ENCODE measurements at places on chromosomes 16 and 17. TPM values are rescaled to one million over a fixed set of nuclear protein-coding genes. Genes with fewer than 3 reads are reported as not detected.

The TMEM235 gene
- not detected for total RNA-seq

DNA sequence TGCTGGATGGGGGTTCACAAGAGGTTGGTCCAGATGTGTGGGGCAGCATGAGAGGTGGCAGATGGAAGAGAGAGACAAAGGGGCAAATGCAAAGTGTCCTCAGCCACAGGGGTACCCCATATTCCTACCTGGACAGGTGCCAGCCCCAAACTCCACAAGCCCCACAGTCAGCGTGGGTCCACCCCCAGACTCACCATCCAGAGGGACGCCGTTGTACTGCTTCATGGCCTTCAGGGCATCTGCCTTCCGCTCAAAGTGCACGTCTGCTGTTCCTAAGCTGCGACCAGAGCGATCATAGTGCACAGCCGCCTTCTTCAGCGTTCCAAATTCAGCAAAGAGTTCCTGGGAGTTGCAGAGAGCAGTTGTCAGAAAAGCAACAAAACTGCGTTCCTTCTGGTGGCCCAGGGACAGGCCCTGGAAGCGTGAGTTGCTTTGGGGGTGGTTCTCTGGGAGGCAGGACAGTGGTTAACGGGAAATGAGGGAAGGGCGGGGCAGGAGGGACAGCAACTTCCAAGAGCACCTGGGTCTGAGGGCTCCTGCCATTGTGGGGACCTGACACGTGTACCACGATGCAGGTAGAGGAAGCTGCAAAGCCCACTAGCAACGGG, 2.3 kb downstream of the ALYREF start:
- DNase-seq, result no peak

DNA sequence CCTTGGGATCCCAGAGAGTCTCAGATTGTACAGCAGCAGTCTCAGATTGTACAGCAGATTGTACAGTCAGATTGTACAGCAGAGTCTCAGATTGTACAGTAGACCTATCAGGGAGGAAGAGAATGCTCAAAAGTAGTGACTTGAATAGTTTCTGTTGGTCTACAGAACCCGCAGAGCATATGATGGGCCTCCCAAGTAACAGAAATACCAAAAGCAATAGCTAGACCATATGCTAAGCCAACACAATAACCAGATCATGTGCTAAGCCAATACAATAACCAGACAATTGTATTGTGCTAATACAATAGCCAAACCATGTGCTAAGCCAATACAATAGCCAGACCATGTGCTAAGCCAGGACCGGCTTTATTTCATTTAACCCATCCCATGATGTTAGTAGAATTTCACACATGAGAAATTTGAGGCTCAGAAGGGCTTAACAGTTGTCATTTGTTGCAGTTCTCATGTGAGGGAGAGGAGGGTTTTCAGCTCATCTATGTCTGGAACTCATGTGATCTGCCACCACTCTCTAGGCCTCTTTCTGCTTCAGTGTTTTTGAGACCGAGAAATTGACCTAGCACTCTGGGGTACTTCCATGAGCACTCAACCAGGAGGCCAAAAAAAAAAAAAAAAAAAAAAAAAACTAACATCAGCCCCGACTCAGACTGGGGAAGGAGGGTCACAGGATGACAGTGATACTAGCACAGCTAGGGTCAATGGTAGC, 144.0 kb downstream of the SOX9 start:
- no peak for DNase-seq

DNA sequence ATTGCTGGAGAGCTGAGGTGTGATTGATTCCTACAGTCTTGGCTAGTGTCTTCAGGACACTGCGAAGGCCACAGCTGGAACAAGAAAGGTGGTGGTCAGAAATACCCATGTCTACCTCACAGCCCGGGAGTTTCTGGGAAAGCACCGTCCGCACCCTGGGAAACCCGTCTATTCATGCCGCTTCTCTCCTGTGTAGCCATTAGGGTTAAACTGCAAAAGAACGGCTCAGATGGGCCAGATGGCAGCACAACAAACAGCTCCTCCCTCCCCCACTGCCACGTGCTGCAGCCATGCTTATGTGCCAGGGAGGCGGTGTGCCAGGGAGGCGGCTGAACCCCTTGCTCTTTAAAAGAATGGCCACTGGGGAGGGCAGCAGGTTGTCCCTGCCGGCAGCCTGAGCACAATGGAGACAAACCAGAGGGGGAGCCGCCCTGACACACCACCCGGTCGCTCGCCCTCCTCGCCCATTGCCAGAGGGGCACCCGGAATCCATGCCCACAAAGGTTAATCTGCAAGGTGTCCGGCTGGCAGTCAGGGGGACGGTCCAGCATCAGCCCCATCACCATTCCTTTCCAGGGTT, 65.2 kb downstream of the CYTH1 start:
- no peak for DNase-seq

DNA sequence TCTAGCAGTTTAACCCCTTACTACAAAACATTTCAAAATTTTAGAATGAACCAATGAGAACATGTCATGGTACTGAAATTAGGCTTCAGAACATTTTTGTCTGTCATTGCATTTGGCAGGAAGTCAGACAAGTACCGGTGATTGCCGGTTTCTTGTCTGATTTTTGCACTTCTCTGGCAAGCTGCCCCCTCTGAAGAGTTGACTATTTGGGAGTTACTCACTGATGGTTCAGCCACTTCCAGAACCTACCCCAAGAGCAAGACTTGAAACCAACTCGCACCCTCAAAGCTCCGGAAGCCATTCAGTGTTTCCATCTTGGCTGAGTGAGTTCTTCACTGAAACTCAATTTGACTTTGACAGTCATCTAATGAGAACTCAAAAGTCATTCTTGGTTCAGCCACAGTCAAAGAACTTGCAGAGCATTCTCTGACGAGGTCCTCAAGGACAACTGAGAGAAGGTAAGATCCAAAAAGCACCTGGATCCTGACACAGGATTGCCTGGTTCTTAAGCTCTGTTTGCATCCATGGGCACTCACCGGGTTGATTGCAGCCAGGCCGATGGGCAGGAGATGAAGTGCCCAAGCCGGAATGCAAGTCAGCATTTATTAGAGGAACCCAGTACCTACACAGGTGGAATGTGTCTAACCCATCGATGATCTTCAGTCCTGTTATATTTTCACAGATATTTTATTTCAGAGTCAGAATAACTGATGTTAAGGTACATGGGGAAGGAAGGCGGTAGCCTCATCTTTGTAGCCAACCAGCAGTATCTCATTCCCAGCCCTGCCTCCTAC, 93.6 kb downstream of the USP22 start:
- no peak for DNase-seq

- no peak for DNase-seq
Observed at GRCh38 chr16:3520413-3520812, 19.6 kb downstream of the CLUAP1 start.

DNA sequence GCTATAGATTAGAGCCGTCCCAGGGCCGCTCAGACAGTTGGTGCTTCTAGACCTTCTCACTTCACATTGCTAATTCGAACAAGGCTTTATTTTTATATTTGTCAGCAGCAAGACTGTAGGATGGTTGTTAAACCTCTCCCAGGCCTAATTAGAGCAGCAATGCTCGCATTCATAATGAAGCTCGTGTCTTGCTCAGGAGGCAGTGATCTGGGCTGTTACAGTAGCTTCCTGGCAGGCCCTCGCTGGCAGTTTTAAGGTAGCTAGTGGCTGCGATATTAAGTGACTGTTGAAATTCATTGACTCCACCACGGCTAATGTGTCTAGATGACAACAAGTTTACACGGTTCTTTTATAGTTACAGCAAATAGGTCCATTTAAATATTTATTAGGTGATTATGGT, 23.2 kb upstream of the ANKFN1 start:
- no peak for DNase-seq

- no peak for DNase-seq
Observed at GRCh38 chr17:10036511-10037061, 131.5 kb upstream of the RCVRN start.

DNA sequence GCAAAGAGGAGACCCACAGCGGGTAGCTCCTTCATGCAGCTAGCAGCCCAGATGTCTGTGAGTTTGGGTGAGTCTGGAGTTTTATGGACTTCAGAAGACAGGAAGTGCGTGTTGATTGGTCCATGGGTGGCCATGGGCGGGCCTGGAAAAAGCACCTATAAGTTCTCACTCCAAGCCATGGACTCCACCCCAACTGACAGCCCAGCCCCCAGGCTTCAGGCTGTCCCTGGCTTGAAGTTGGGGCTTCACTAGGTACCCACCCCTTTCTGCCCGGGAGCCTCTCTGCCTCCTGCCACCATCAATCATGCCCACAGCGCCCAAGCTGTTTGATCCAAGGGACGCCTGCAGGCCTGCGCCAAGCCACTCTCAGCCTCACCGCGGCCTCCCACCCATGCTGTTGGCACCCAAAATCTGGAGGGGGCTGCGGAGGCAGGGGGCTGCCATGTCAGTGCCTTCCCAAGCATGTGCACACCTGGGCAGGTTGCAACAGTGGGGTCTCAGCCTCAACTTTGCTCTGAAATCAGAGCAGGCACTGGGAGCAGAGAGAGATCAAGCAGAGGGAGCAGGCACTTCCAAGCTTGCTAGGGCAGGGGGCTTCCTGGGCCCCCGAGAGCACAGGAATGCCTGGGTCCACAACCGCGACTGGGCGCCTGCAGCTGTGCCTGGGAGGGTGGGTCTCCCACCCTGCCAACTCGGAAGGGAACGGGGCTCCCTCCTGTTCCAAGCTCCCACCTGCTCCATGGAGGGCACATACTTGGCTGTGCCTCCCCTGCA, 1503.7 kb downstream of the CDH11 start:
- no peak for DNase-seq
